SK-MEL-5 (cell line): ENCODE measurements at places on chromosomes 2 and 18. TPM values are rescaled to one million over a fixed set of nuclear protein-coding genes. Genes with fewer than 3 reads are reported as not detected.

DNA sequence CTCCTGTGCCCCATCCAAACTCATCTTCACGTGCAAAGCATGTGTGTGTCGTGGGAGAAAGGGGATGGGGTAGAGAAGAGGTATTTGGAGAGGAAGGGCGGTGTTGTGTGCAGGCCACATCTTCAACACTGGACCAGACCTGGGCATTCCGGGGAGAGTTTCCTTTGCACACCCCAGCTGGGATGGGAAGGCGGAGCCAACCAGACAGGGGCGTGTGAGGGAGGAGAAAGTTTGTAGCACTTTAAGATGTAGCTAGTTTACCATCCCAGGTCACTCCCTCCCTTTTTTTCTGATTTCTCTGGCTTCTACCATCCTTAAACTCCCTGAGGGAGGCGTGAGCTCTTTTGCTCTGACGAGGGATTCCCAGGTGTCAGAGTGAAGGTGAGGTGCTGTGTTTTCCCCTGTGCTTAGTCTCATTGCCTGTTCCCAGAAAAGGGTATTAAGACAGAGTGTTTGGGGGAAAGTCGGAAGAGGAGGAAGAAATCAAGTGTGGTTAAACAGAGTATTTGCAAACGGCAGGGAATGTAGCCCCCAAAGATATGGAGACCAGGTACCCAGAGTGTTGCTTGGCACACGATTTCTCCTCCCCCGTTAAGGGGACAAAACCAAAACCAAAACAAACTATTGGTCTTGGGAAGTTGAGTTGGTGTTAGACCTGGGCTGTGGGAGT is 1.6 kb downstream of the SETBP1 start:
- no peak for DNase-seq

Gene ERICH2
- 0.45 and 1.4 TPM in 2 replicates for total RNA-seq

- no peak for DNase-seq
Measured at GRCh38 chr2:95760806-95761525, 169.2 kb downstream of the TRIM43 start.

DNA sequence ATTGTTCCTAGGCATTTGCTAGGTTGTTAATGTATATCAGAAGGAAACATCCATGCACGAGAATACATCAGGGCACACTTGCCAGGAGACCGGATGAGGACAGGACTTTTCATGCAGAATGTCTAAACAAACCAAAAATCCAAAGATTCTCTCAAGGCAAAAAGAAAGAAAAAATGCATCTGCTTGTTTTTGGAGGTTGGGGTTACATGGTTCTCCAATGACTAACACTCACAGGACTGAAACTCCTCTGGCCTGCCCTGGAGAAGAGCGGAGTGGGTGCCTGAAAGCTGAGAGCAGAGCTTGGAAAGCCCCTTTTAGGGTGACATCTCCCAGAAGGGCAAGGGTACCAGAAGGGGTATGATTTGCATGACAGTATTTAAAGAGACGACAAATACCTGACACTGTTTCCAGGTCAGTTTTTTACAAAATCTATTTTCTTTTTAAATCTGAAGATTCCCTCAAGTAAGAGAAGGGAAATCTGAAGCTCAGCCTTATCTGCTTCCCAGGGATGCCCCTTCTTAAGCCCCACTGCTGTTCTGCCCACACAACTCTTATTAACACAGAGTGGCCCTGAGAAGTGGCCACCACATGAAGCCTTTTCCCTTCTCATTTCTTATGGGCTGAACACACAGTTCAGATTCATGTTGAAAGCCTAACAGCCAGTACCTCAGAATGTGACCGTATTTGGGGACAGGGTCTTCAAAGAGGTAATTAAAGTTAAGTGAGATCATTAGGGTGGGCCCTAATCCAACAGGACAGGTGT is 216.4 kb downstream of the STK39 start:
- no peak for DNase-seq

Gene IRS1
- total RNA-seq, result 3.7 and 4.2 TPM in 2 replicates
